ENCODE measurements at places on chromosomes 3 and 15.

DNA sequence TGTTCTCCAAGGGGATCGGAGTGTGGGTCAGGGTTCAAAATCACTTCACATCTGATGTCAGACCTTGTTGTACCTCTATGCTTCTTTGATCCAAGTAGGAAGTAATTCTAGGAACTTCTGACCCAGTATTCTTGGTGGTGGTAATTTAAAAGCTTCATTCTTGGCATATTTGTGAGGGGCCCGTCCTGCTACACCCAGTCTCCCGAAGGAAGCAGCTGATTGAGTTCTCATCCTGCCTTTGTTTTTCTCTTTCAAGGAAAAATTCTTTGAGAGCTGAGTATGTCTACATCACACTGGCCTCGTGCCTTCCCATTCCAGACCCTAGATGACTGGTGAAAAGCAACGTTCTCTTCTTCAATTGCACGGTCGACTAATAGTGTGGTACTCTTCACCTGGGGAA is 234.4 kb upstream of the TPRG1 start:
- DNase-seq: no peak

DNA sequence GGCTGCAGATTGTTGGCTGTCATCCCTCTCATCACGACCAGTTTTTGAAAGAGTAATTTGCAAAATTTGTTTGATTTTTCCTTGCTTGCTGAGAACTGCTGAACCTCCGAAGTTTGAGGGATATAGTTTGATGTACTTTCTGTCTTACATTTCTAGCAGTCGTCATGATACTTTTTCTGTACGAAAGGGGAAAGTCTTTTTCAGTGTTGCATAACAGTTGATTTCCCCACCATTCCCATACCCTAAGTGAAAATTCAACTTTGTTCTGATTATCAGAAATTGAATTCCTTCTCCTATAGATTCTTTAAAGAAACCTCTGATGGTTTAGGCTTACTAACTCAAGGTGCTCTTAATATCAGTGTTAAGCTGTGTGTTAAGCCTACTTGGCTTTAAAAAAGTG is 1.6 kb downstream of the PDE8A start:
- no peak for DNase-seq

DNA sequence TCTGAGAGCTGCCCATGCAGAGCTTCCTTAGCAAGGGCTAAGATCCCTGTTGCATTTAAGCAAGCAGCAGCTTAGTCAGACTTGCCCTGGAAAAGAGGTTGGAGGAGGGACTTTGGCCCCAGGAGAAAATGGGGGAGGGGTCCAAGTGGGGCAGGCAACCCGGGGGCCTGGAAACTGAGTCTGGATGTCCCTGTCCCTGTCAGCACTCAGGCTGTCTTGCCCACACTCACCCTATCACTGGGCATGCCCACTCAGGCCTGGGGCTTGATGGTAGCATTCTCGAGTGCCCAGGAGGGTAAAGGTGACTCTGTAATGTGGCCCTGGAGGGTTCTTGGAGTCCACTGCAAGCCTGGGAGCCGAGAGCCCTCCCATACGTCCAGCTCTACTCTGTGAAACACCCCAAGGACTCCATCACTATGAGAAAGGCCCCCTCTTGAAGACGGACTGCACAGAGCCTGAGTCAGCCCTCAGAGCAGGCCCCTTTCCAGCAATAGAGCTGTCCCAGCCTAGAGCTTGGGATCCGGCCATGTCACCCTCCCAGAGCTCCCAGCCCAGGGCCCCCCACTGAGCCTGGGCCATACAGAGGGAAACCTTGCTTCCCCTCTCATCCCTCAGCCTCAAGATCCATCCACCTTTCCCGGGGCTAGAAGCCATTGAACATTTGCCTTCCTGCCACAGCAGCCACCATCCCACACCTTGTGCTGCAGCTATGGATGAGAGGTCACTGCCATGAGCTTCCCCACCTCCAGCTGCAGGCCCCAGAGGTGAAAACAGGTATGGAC is 13.4 kb downstream of the MYL3 start:
- DNase-seq: no peak

- DNase-seq: no peak
Measured at GRCh38 chr15:77775837-77776236, 143.1 kb upstream of the LINGO1 start.

GRCh38 chr15:94293411-94294402 is 62.3 kb downstream of the MCTP2 start:
- no peak for DNase-seq

GRCh38 chr3:24037971-24038370 is 92.9 kb downstream of the NR1D2 start:
- DNase-seq: no peak

- DNase-seq: no peak
Measured at GRCh38 chr3:118863731-118864322, 170.8 kb downstream of the IGSF11 start.

DNA sequence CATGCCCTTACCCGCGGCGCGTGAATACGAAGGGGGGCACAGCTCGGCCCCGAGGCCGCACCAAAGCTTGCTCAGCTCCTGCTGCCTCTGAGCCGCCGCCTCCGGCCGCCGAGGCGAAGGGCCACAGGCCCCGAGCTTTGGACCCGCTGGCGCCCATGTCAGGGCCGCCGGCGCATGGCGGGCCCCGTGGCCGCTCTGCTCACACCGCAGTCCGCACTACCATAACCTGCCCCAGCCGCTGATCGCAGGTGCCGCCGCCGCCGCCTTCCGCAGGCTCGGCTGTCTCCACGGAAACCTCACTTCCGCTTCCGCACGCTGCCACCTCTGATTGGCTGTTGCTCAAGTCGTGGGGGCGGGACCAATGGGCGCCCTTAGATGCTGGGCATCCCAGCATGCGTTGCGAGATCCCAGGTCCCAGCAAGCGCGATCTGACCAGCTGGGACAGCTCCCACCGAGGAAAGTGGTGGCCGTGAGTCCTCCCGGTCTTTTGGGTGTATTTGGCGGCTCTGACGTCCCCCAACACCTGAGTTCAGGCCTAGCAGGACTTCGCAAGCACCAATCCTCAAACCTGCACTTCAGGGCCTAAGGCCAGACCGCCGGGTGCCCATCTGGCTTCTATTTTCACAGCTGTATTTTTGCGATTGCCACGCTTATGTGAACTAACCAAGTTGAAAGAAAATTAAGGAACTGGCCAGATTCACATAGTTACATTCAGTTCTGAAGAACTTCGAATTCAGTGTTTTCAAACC is at the start of gene TUSC2:
TSS of gene TUSC2 (minus strand) at position 281 of the 749 bp plus-strand sequence. CDS start at position 157, 124 bp downstream.
- peak; percentile 91 for DNase-seq

GRCh38 chr3:86826292-86826691 is 164.7 kb downstream of the VGLL3 start:
- DNase-seq: no peak

- no peak for DNase-seq
Measured at GRCh38 chr15:53458736-53459135, 300.7 kb downstream of the WDR72 start.

GRCh38 chr3:13608969-13609725 is 60.2 kb downstream of the FBLN2 start:
- DNase-seq: no peak

DNA sequence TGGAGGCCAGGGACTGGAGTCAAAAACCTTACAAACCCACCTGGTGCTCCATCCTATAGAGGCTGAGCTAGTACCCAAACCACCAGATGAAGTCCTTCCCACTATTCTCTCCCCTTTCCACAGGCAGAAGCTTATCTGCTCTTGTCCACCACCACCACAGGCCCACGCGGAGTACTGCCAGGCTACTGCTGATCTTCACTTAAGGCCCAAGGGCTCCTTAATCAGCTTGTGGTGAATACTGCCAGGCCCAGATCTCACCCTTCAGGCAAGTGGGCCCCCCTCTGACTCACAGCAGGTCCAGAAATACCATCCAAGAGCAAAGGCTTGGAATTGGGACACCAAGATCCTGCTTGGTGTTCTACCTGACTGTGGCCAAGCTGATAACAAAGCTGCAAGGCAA is 598.1 kb upstream of the CBLB start:
- no peak for DNase-seq

DNA sequence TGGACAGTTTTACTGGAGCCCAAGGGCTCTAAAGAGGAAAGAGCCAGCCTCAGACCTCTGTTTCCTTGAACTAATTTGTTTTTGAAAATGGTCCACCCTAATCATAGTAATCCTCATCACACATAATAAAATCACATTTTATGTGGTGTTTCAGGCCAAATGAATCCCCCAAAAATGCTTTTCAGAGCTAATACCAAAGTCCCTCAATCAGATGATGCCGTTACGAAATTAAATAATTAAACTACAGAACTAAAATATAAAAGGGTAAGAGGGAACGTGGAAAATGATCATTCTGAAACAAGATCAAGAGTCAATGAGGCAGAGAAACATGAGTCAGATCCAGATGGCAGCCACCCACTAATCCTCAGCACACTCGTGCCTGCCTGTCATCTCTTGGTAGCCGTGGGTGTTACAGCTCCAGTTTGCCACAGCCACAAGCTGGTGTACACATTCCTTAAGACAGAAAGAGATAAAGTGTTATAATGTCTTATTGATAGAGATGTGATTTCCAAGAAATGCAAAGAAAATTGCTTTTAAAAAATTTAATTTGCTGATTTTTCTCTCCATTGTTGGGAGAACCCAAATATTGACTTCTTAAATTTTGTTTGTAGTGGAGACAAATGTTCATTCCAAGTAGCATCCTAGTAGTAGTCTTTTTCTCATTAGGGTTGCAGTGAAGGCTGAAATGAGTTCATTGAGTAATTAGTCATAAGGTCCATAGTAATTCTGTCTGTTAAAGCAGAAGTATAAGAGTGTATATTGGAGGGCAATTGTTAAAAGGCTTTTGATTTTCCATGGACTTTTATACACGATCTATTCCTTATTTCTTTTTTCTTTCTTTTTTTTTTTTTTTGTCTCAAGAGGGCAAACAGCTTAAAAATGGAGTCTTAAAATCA is 104.2 kb downstream of the AGBL1 start:
- DNase-seq: no peak

GRCh38 chr3:38003371-38003816 is 12.8 kb downstream of the VILL start:
- no peak for DNase-seq

DNA sequence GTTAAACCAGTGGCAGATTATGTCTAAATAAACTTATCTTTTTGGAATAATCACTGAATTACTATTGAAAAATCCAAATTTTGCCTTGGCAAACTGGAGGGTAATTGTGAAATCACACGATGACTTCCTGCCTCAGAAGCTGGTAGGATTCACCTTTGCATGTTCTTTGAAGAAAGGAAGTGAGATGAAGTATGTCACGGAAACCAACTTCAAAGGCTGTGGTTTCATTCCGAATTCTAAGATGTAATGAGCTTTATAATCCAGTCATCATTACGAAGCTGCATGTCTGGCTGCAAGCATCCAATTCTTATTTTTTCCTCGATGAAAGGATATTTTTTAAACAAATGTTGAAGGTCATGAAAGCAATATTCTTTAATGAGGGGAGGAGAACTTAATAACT is 15.0 kb upstream of the ZBED2 start:
- DNase-seq: no peak

- DNase-seq: no peak
Measured at GRCh38 chr3:177126015-177126773, 71.1 kb downstream of the TBL1XR1 start.

DNA sequence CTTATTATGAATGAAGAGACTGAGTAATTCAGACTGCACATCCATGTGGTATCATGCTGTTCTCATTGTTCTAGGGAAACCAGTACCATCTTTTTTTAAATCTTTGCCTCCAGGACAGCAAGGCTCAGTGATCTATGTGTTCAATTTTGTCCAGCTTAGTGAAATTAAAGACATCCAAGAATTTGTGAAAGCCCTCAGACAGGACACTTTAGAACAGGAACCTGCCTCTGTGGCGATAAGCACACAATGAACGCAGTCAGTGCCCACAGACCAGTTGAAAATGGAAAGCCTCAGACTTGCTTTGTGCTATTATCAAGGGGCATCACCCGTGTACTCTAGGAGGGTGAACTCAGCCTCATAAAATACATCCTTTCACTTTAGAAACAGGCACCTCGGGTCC is 20.1 kb downstream of the EID1 start:
- DNase-seq: no peak

DNA sequence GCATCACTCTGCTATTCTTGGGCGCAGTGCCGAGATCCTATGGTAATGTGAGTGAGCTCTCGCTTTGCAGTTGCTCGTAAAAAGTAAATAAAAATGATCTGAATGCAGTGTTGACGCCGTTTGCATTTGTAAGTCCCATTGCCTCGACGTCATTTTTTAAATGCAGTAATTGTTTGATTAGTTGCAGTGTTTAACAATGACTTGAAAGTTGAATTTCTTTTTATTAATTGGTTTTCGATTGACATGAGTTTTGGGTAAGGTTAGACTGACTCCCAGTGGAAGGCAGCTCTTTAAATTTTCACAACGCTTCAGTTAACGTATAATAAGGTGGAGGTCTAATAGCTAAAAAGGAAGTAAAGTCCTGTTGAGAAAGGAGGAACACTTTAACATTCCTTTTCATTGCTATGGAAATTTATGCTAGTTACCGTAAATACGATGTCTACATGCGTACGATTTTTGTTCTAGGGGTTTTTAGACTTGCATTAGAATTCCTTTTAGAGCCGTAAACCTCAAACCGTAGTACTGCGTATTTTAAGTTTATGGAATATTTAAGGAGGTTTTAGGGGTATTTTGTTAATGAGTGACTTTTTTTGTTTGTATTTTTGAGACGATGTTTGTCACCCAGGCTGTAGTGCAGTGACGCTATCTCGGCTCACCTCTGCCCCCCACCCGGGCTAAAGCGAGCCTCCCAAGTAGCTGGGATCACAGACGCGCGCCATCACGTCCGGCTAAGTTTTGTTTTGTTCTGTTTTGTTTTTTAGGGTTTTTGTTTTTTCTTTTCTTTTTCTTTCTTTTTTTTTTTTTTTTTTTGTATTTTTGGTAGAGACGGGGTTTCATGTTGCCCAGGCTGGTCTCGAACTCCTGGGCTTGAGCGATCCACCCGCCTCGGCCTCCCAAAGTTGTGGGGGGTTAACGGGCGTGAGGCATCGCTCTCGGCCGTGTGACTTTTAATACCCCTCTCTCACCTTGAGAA is 1.4 kb downstream of the MORF4L1 start:
- DNase-seq: no peak

DNA sequence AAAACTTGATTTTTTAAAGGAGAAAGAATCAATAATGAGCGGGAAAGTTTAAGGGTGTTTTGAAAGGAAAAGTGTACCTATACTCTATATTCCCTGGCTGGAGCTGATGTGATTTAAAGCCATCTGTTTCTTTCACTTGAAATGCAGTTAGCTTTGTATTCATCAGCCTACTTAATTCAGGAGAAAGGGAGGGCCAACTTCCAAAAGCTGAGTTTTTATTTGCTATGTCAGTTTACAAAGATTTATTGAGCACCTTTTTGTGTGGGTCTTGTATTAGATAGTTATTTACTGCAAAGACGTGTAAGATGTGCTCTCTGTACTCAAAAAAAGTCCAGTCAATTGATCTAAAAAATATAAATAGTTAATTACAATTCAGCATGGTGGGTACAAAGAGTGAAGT is 176.2 kb upstream of the GOLIM4 start:
- DNase-seq: no peak

All from stimulated activated CD8-positive, alpha-beta memory T cell treated with anti-CD3 and anti-CD28 coated beads, Interleukin-15, amount 100 ng/mL, for 1 hour (primary cell).